ENCODE measurements at places on chromosomes 7 and 10.

- DNase-seq: no peak
Observed at GRCh38 chr10:89090756-89091445, 100.3 kb downstream of the FAS start.

DNA sequence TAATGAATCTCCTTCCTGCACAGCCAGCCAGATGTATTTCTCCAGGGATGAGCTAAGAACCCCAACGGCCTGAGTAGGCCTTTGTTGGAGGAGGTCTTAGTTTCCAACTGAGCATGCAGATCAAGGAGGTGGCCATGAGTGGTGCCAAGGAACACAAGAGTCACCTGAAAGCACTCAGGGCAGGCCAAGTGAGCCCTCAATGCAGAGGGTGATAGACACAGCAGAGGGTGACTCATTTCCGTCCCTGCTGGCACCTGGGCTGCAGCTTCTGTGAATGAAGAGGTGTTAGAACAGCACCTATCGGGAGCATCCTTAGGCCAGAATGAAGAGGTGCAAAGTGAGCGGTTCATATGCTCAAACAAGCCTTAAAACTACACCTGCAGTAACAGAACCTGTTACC, 211.8 kb downstream of the FRMD4A start:
- no peak for DNase-seq

GRCh38 chr7:12490107-12490688, 80.3 kb upstream of the SCIN start:
- DNase-seq: peak; percentile 96

GRCh38 chr7:73521636-73522104, 423 bp downstream of the BAZ1B start:
- DNase-seq: peak; percentile 60

DNA sequence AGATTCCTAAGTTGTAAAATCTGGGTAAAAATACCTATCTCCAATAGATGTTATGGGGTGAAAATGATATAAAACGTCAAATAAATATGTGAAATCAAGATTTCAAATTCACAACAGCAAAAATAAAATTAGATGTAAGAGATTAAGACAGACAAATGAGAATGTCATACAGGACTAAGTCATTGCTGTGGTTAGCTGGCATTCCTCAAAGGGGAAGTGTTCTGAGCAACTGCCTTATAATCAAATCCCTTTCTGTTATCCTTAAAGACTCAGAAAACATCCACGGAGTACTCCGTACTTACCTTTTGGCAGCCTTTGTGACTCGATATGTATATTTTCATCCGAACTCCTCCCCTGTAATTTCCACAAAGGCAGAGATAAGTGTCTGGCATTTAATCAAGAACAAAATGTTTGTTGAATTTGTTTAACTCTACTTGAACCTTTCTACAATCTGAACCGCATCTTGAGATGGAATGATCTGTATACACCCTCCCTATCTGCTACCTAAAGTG, 559.6 kb downstream of the GATA3 start:
- no peak for DNase-seq

- no peak for DNase-seq
Observed at GRCh38 chr7:128271942-128272481, 30.9 kb downstream of the LEP start.

GRCh38 chr10:78713659-78714058, 355.1 kb upstream of the ZMIZ1 start:
- DNase-seq: no peak

DNA sequence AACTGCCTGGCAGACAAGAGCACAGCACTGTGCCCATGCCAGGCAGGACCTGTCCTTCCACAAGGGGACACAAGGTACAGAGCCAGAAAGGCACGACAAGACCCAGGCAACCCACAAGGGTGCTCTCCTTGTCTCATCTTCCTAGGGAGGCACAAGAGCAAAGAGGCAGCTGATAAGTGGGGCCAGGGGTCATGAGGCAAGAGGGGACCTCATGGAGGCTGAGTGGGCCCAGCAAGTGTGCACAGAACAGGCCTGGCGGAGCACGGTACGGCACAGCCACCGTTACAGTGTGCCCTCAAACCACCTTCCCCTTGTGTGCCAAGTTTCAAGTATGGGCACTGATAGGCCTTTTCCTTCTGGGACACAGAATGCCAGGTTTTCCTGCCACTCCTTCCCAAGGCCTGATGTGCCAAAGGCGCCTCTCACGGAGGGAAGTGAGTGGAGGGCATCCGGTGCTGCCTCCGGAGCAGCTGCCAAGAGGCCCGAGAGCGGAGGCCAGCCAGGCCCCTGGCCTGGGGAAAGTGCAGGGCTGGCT, 75.6 kb downstream of the FAM53B start:
- no peak for DNase-seq

- no peak for DNase-seq
Observed at GRCh38 chr10:61554925-61555324, 101.7 kb upstream of the TMEM26 start.

- no peak for DNase-seq
Observed at GRCh38 chr7:132614428-132615318, 38.4 kb upstream of the PLXNA4 start.

DNA sequence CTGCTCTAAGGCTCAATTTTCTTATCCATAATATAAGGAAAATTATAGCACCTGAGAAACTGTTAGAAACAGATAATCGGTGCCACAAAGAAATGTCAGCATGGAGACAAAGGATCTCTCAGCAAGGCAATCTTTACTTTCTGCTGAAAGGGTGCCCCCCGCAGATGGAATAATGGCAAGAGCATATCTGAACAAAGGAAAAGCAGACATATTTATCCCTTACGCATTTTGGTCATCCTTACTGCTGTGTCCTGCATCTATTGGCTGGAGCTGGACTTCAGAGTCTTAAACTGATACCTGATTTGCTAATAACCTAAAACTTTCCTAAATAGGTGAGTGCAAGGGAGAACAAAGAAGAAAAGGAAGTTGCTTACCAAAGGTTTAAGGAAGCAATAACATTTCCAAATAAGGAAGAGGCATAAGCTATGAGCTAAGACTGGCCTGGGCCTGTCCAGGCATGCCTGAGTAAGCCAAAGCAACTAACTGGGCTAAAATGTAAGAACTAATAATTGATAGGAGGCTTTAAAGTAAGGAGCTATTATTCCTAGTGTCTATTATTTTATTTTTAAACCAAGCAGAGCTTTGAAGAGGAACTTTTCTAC, 39.6 kb upstream of the ELMO1 start:
- DNase-seq: no peak

DNA sequence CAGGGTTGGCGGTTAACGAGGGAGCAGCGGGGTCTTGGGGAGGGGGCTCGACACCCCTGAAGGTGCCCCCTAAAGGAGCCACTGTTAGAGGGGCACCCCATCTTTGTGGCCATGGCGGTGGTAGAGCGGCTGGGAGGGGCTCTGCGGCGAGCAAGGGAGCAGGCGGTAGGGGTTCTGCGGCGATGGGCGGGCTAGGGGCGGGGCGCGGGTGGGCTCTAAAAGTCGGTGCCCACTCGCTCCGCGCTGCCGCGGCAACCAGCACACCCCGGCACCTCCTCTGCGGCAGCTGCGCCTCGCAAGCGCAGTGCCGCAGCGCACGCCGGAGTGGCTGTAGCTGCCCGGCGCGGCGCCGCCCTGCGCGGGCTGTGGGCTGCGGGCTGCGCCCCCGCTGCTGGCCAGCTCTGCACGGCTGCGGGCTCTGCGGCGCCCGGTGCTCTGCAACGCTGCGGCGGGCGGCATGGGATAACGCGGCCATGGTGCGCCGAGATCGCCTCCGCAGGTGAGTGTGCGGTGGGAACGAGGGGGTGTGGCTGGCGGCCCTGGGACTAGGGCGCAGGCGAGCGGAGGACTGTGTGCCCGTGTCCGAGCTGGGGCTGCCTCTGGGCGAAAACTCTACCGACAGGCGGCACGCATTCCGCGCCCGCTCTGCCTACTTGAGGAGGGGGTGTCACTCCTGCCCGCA, at the start of gene MEST:
Gene MEST, plus strand, starts transcription at position 245 of the 682 bp plus-strand sequence. Its CDS starts 229 bp downstream, at position 474.
- peak; percentile 63 for DNase-seq

DNA sequence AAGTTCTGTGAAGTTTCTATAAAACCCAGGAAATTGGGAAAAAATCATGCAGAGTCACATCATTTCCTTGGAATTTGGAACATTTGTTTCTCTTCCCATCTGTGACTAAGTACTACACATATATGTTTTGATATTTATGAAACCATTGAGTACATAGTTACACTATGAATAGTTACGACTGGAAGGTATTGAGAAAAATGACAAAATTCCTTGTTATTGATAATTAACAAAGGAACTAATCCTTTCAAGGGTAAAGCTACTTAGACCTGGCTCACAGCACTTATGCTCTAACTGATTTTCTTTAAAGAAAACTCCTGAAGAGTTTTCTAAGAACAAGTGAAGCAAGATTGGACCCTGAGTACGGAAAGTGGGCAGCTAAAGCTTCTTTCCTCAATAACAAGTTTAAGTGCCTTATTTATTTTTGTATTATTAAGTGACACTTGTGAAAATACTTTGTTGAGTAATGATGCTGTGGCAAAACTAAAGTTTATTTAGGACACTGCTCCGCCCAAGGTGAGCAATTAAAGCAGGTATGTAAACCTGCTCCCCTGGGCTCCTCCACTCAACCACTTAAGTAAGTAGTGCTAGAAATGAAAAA, 12.0 kb upstream of the GLCCI1 start:
- DNase-seq: no peak

DNA sequence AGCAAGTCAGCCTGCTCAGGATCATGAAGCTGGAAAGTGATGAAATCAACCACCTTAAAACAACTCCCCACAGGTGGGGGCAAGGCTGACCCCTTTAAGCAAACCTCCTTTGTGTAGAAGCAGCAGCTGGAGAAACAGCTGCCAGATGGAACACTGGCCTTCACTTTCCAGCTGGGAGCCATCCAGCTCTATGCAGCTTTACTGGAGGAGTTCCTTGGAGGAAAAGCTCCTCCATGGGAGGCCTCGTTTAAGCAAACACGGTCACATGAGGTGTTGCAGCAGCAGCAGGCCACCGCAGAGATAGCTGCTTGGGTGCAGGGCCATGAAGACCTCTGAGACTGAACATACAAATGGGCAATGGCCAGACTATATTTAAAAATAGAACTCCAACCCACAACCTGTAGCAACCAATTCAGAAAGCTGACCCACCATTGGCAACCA, 13.0 kb upstream of the DLG5 start:
- no peak for DNase-seq

DNA sequence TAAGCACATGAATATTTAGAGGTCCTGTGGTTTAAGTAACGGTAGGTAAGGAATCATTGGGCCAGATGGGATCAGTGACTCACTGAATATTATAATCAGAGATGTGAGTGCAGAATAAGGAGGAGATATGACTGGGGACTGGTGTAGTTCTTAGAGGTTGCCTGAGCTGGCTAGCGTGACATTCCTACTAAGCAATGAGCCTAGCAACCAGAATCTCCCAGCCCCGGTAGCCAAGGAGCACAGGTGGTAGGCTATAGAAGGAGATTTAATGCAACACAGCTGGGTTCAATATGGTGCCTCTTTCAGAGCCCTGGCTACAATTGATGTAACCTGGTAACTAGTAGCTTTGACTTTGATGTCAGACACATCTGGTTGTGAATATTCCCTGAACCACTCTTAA, 641.6 kb downstream of the AUTS2 start:
- DNase-seq: no peak

DNA sequence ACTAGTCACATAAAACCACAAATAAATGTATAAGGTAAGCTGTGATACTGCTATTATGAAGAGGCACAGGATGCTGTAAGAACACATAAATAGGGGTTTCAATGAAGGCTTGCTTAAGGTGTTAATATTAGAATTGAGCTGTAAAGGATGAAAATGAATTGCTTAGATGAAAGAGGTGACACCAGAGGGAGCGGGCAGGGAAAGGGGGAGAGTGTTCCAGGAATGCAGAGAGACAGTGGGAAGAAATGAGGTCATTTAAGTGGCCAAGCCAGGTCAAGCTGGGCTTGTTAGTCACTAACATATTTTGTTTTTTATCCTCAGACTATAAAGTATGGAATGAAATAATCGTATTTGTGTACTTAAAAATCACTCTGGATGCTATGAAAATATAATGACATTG, 193.5 kb downstream of the NRG3 start:
- DNase-seq: no peak

DNA sequence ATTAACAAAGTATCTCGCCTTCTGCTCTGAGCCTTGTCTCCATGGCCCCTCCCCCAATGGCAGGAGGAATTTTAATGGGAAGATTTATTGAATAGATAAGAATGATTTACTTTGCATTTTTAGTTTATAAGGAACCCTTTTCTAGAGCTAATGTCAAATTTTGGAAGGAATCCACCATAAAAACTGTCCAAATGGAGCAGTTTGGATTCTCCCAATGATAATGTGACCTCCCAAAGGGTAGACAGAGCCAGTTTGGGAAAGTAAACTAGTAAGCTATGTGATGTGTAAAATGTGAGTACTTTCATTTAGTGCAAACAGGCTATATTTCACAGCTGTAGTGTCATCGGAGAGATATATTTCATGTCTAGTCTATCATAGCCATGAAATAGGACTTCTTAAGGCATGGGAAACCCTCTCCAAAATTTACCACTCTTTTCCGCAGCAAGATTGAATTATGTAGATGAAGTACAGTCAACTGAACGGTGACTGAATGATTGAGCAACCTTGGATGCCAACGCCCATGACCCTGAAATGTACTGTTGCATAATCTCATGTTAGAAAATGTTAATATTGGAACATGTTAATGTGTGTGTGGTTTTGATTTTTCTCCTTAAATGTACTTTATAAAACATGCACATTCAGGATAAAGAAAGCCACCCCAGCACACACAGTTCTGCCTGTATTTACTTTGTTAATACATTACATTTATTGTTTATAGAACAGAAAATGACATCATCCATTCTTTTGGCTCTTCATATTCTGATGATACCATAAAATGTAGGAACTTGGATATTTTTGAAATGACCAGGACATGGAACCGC, 140.6 kb downstream of the NRP1 start:
- DNase-seq: no peak

DNA sequence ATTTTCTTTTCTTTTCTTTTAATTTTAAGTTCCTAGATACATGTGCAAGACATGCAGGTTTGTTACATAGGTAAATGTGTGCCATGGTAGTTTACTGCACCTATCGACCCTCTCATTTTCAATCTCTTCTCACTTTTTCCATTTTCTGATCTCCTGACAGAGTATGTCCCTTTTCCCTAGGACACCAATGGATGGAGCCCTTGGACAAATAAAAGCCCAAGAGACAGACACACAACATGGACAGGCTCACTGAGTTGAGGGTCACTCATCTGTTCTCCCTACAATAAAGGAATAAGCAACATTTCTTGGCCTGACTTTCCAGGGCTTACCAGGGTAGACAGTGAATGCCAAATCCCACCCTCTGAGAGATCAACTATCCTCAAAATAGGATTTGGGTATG, 15.2 kb upstream of the UBE2D1 start:
- DNase-seq: no peak

DNA sequence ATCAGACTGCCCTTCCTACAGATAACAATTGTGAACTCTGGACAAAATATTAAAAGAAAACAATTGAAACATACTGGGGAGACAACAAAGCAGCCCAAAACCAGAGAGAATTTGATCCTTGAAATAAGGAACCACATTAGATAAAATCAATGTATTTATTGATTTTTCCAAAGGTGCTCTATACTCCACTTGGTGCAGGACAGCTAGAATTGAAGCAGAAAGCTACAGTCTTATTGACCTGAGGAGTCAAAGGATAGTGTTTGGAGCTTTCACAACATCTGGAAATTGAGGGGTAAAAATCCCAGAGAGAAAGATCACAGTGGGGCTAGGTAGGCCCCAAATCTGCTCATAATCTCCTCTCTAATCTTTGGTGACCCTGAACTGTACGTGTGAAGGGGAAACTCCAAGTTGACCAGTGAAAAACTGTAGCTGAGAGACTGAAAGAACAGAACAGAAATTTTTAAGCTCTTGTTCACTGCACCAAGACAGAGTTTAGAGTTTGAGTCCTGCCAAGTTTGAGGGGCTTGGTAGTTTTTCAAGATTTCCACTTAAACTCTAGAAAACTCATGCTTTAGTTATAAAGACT, 70.2 kb downstream of the SAMD9 start:
- DNase-seq: no peak
